Activated T-cell treated with anti-CD3 and anti-CD28 coated beads for 48 hours (primary cell): ENCODE measurements at places on chromosomes 1 and 21.
A peak's percentile ranks its signal among the peaks of the same experiment; 100 is the strongest.

DNA sequence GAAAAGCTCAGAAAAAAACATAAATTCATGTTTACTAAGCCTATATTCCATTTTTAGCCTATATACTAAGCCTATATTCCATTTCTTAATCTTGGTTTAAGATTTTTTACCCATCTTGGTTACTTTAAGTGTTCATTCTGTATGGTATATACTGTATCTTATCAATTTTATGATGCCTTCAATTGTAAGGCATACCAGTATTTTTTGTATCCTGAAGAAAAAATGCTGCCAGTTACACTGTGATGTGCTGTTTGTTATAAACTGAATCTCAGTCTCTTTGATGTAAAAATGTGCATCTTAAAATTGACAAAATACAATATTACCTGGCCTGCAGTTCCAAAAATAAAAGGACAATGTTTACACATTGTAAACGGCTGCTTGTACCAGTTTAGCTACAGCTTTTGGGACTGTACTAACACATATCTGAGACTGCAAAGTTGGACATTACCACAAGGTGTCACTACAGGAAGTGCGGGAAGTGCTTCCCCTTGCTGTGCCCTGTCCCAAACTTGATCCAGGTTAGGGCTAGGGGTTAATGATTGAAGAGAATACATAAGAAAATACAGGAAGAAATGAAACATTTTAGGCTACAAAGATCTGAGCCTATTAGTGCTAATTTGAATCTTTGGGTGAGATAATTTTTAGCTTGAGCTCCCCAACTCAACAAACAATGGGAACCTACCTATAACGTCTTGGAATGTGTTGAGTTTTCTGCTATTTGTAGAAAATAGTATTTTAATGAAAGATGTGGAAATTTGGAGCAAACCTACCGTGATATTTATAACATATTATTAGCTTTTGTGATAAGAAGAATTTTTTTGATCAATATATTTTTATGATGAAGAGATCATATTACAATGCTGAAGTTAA lies 108.9 kb downstream of the LBR start:
- DNase-seq = no peak

- DNase-seq = peak; percentile 42
Observed at GRCh38 chr1:43414634-43415223, 25.0 kb downstream of the SZT2 start.

DNA sequence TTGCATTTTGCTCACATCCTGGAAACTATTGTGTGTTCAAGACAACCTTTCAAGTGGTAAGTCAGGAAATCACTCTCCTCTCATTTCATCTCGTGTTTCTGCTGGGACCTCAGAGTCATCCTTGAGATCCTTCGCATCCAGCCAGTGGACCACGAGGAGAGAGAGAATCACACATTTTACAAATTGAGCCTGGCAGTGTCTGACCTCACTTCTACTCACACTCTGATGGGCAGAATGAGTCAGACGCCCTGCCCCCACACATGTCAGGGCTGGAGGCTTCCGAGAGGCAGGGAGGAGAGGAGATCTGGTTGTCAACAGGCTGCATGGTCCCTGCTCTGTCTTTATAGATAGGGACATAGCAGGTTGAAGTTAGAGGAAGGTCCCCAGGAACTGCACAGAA lies 509.7 kb downstream of the AJAP1 start:
- peak; percentile 6 for DNase-seq

GRCh38 chr1:117735045-117735992 lies 129.5 kb downstream of the TENT5C start:
- no peak for DNase-seq

DNA sequence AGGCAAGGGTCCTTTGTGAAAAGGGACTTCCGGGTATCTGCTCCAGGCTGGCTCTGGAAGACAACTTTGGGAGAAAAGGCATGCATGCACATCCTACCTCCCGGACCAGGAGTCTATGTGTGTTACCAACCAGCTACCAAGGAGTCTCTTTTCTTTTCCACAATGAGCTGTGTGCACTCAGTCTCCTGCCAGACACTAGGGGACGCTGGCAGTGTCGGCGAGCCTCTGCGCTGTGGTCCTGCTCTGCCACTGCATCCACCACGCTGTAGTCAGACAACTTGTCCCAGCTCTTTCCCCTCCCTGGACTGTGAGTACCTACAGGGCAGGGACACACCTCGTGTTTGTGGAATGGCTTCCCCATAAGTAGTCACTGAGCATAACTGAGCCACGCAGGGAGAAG lies 5.1 kb upstream of the SSR2 start:
- DNase-seq = peak; percentile 43
